ENCODE measurements at places on chromosomes 3 and 15.

DNA sequence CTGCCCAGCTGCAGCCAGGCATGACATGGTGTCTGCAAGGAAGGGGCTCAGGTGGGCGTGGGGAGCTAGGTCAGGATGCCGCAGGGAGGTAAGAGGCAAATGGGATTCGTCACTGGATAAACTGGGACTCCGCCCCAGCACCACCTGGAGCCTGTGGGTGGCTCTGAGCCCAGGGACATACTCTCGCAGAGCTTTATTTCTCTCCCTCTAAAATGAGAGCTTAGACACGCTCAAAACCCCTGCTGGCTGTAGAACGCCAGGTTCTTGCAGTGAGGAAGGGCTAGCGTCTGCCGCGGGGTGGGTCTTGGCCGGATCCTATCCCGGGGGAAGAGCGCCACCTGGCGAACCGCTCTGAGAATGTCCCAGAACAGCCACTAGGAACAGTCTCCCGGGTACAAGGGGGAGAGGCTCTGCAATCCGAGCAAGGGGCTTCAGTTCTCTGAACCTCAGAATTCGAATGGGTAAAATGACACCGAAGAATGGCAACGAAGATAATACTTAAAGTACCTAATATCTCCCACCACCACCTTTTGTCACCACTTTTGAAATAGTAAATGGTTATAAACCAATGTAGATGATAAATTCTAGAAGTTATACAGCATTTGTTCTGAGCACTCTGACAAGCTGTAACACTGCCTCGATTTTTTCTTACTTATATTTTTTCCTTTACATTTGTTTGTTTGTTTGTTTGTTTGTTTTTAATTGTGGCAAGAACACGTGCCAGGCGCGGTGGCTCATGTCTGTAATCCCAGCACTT, 53.2 kb upstream of the SRGAP3 start:
- peak; percentile 39 for DNase-seq

- DNase-seq = no peak
These were observed 167.6 kb upstream of the CADPS start for GRCh38 chr3:63042833-63043232.

GRCh38 chr15:81275711-81276392, 48.1 kb downstream of the STARD5 start:
- no peak for DNase-seq

- DNase-seq = no peak
These were observed 46.3 kb upstream of the INSYN1 start for GRCh38 chr15:73799466-73799865.

DNA sequence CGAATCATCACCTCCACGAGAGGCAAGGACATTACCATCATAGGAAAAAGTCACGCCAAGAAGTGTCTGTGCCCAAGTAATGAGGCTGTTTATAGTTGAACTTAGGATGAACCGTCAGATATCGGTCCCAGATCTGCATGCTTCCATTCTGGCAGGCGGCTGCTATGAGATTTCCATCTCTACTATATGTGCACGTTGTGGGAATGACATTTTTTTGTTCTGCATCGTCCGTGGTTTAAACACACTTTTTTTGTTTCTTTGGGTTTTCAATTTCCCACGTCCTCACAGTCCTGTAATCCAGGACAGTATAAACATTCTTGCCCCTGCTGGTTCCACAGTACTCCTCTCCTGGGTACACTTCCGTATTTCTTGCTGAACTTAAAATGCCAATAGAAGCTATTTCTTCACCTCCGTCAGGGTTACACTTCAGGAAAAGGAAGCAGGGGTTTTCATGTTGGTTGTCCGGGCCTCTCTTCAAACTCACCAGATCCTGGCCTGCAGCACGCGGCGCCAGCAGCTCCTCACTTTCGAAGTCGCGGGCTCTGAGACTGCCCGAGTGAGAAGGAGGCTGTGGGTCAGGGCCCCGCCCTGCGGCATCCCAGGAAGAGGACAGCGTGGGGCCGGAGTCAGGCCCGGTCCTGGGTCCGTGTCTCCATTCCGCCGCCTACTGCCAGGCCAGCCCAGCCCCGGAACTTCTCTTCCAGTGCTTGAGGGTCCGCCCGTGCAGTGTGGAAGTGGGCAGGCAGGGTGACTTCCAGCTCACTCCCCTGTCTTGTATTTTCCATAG, 9.8 kb upstream of the TM4SF4 start:
- DNase-seq = no peak

DNA sequence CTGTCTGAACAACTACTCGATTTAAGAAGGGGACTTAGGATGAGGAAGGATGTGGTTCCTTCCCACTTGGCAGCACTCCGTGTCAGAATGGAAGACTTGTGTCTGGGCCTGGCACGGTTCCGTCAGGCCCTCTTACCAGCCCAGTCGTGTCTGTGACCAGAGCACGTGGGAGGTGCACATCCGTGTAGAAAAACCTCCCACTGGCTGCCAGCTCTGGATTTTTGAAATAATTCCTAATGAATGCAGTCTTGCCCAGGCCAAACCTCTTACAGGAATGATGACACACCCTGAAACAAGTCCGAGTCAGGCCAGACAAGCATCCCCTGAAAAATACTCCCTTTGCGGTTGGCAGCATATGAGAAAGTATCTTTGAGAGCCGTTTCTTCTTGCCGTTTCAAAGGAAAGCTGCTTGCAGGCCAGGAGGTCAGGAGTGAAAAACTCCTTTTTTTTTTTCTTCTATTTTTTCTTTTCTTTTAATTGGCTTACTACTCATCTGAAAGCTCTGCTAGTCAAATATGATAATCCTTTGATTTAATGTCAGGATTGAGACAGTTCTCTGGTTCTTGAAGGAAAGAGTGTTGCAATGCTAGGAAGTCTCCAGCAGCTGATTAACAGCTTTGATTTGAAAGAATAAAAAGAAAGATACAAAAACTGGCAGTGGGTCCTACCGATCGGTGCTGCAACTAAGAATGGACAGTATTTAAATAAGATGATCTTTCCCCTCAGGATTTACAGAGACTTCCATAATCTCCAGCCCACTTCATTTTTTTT, 19.8 kb downstream of the IL1RAP start:
- peak; percentile 16 for DNase-seq

- DNase-seq = no peak
These were observed 5.1 kb downstream of the GP9 start for GRCh38 chr3:129065720-129066073.

- DNase-seq = no peak
These were observed 23.5 kb downstream of the B3GALNT1 start for GRCh38 chr3:161081633-161082032.

DNA sequence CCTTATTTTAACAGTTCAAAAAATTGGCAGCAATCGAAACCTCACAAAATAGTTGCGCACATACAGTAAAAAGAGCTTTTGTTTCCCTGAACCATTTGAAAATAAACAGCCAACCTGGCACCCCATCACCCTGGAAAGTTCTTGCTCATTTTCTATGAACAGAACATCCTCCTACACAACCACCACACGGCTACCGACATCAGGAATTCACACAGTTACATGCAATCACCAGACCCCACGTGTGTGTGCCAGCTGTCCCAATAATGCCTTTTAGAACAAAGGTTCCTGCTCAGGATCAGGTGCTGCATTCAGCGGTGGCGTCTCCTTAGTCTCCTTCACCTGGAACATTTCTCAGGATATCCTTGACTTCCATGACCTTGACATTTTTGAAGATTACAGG, 186.5 kb downstream of the KLF13 start:
- no peak for DNase-seq

DNA sequence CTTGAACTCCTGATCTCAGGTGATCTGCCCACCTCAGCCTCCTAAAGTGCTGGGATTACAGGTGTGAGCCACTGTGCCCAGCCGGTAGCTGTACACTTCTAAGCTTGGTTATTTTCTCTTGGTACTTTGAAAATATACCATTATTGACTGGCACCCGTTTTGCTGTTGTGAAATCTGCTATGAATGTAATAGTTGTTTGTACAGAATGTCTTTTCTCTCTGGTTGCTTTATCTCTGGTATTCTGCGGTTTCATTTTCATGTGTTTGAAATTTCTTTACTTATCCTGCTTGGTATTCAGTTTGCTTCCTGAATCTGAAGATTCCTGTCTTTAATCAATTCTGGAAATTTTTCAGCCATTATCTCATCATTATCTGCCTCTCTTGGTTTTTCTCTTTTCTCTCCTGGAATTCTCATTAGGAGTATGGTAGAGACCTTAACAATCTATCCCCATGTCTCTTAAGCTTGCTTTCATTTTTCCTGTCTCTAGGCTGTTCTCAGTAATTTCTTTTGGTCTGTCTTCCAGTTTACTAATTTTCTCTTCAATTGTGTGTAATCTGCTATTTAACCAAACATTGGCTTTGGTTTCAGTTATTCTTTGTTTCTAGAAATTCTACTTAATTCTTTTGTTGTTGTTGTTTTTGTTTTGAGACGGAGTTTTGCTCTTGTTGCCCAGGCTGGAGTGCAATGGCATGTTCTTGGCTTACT, 2.8 kb upstream of the PAK2 start:
- DNase-seq = no peak

GRCh38 chr15:85379403-85380131, 836 bp upstream of the AKAP13 start:
- no peak for DNase-seq

- DNase-seq = no peak
These were observed 87.5 kb upstream of the TGFBR2 start for GRCh38 chr3:30518872-30519271.

- DNase-seq = no peak
These were observed 28.7 kb downstream of the ARID3B start for GRCh38 chr15:74569731-74570070.

DNA sequence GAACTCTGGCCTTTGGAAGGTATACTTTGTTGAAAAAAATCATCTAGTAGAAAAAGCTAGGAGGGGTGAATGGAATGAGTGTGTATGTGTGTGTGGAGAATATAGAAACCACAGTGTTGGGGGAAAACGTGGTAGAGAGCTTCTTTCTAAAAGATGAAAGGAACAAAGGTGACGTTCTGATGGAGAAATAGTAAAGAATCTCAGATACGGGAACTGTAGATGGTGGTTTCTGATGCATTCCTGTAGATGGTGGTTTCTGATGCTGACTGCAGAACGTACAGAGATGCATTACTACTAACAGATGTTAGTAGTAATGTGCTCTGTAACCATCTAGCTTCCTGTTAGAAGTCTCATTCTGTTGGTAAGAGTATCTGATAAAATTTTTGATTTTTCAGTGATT, 60.2 kb downstream of the VPS8 start:
- no peak for DNase-seq

- no peak for DNase-seq
These were observed 51.7 kb downstream of the OTOL1 start for GRCh38 chr3:161548301-161548700.

DNA sequence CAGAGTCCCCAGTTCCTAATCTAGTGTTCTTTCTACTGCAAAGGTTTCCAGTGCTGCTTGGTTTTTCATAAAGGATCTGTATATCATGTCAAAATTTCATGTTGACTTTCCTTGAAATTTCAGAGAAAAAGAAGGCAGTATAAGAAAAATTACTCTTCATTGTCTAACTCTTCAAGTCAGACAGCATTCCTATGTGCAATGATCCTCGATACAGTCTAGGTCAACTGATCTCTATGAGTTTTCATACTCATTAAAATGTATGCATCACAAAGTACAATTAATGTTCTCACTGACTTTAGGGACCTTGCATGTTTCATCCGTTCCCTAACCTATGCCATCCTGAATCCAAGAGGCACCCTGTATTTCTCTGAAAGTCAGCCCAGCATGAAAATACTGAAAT, 317.3 kb downstream of the ZBTB20 start:
- DNase-seq = no peak

DNA sequence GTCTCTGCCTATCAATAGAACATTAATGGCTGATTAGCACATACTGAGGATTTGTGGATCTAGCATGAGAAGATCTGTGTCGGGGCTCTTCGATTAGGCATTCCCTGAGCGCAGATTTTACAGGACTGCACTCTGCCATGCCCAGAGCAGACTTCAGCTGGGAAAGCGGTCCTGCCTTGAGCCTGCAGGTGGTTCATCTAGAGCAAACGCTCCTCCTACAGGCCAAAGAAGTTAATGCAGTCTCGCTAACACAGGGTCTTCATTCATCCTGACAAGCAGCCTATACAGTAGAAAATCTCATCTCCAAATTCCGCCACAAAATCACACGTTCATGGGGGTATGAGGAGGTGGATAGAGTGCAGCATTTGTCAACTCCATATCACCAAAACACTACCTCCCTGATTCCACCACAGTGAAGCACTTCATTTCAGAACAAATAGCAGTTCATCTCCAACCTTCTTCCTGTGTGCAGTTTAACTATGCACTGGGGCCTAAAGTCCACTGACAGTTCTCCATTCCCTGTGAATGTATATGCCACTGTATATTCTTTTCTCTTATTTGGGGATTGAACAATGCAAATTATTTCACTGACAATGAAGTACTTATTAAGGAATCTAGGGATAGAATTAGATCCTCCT, 405.8 kb downstream of the IGSF11 start:
- peak; percentile 6 for DNase-seq

GRCh38 chr15:95469496-95470000, 861.0 kb upstream of the NR2F2 start:
- DNase-seq = no peak

DNA sequence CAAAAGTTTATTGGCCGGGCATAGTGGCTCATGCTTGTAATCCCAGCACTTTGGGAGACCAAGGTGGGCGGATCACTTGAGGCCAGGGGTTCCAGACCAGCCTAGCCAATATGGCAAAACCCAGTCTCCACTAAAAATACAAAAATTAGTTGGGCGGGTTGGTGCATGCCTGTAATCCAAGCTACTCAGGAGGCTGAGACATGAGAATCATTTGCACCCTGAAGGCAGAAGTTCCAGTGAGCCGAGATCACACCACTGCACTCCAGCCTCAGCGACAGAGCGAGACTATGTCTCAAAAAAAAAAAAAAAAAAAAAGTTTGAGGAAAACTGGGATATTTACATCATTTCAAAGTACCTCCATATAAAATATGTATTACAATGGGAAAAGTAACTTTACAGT, 40.4 kb downstream of the ETFA start:
- no peak for DNase-seq

DNA sequence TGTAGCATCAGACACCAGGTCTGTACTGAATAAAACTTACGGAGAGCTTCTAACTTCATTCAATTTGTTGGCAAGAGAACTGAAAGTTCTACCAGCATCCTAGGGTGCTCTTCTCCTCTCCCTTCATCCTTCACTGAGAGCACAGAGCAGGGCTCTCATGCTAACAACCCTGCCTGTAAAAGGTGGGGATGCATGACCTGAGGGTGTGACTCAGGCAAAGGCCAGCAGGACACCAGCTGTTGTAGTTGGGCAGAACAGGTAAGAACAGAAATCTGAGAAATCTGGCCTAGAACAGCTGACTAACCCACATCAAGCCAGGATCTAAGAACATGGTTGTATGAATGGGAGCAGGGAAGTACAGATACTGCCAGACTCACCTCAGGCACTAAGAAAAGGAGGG, 64.2 kb downstream of the MYLK start:
- DNase-seq = no peak

- DNase-seq = no peak
These were observed 494.5 kb upstream of the PDZRN3 start for GRCh38 chr3:74119221-74119620.
